ENCODE measurements at places on chromosomes 2 and 18.

DNA sequence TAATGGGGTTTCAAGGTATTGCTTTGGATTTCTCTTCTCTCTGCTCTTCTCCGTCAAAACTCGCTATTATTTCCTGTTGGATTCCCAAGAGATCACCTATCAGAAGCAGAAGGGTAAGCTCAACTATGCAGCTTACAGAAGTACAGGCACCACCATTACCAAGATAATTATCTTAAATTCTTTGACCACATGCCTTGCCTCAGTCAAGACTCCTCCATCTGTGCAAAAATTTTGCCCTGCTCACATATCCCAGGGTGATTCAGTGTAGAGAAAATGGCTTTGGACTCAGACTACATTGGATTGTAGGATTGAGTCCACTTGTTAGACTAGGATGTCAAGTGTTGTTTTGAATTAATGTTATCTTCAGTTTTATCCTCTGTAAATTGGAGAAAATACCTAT is 698.7 kb downstream of the TDRD15 start:
- no peak for DNase-seq

DNA sequence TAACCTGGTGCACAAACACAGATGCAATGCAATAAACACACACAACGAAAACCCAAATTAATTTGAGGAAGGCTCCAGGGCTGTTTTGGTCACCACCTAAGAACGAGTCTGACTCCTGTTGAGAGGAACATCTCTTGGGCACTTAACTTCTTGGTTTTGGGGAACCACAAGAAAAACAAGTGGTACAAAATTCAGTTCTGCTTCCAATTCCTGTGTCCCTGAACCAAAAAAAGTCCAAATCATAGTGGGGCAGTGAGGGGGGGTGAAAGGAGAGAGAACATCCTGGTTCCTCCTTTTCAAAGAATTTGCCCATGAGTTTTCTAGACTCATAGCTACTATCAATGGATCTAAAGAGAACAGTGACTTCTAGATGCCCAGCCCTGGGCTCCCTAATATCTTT is 143.6 kb downstream of the COL4A4 start:
- no peak for DNase-seq

DNA sequence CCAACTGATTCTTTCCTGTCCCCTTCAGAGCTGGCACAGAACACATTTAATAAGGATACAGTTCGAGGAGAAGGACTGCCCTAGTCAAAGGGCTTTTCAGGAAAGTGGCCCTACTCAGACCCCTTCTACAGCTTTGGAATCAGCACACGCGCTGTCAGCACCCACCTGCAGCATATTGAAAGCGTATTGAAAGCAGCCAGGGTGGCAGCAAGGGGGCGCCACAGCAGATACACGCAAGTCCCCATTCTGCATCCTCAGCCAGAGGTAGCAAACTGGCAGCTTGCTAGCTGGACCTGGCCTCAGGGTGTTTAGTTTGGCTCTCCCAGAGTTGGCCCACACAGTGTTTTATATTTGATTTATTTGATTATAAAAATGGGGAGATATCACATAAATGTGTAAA is 101.0 kb upstream of the NT5C1B start:
- DNase-seq: no peak

GRCh38 chr2:207467716-207468347 is 61.9 kb upstream of the CREB1 start:
- peak; percentile 68 for DNase-seq

DNA sequence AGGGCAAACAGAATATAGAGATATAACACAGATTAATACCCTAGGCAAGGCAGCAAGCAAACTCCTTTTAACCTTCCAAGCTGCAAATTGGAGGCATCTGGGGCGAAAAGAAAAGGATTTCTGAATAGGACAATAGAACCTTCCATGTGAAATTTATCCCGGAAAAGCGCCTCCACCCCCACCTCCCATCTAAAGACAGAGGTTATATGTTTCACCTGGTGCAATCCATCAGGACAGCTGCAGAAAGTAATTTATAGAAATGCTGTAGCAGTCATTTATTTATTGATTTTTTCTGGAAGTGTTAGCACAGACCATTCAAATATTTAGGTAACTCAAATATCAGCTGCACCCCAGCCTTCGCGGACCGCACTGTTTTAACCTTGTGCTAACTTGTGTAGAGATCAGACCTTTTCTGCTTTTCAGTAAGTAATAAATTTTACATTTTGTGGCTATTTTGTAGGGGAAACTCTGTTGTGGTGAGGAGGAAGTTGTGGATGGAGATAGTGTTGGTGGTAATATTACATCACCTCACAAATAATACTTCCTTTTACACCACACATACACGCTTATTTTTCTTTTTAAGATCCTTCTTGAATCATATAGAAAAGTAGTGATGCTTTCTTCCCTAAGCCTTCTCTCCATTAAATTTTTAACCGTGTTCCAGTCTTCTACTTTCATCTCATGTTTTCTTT is 919.3 kb upstream of the CDH2 start:
- DNase-seq: no peak

All from mesenchymal stem cell (in vitro differentiated cells and primary cell).